ENCODE measurements at places on chromosomes 4 and X.

- DNase-seq: no peak
Measured at GRCh38 chrX:149903889-149904748, 23.1 kb downstream of the MAGEA8 start.

DNA sequence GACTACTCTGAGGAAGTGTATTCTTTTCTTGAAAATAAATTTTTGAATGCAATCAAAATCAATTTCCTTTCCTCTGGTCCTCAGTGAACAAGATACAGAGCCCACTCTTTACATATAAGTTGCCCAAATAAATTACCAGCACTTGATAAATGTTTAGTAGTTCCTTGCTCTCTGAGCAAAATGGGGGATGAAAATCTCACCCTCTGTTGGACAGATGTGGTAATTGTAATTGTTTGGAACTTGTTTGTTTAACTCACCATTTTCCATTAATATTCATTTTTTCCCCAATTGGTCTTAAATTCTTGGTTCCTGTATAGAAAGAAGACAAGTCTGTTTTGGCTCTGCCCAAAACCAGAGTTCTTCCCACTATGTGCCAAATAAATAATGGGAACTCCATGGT lies 146.3 kb downstream of the LDB2 start:
- DNase-seq: no peak

- no peak for DNase-seq
Measured at GRCh38 chr4:187208651-187209050, 485.0 kb upstream of the FAT1 start.

DNA sequence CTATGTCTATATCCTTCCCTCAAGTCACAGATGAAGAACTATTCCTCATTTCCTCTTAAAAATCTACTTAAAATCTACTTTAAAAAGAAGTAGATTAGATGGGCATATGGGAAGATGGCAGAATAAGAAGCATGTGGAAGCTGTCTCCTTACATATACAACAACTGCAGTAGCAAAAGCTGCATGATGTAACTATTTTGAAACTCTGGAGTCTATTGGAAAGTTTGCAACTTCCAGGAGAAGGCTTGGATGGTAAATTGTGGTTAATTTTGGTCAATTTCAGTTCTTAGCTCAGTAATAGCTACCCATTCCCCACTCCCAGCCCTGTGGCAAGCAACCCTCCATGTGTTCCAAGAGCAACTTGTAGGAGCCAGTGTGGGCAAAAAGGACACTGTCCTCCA lies 36.9 kb downstream of the MORC4 start:
- no peak for DNase-seq

DNA sequence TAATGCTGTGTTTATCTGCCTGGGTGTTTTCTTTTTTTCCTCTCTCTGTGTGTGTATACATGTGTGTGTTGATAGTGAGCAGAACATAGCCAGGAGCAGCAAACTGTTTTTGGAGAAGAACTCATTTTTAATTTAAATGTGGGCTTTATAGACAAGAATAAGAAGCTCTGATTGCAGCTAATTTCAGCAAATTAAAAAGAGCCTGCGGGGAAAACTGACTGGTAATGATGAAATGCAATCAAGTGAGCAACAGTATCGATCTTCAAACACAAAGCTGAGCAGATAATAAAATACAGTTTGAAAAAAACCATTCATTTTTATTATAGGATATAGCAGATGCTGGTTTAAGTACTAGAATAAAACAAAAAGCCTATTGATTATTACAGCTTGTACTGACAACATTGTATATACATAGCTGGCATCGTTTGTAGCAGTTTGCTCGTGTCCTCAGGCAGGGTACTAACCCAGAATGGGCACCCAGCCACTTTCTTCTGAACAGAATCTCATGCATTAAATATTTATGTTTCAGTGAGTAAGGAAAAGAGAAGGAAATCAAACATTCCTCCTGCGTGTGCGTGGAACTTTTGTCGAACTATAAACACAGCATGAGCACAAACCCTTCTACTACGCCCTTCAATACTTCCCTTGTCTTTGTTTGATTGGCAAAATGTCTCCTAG lies 73.5 kb upstream of the ZFP42 start:
- DNase-seq: no peak

GRCh38 chr4:147236806-147237205 lies 244.1 kb upstream of the EDNRA start:
- DNase-seq: no peak

DNA sequence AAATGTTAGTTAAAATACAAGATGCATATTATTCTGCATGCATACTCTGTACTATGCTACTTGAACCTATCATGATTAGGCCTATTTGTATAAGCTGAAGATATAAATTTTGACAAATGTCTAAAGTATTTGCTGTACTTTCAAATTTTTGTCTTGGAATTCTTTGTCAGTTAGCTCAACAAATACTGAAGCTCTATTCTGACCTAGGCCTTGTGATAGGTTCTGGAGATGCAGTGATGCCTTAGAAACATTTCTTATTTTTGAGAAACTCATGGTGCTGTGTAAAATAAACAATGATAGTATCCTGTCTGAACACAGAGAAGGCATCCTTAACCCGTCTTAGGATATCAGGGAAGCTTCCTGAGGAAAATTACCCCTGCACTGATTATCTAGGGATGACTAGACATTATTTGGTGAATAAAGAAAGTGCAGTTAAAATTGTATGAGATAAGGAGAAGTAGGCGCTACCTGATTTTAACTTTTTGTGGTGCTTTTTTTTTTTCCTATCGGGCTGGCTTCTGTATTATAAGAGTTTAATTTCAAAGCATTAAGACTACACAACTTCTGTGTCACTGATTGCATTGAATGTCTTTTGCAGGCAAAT lies 43.4 kb downstream of the MOB1B start:
- no peak for DNase-seq

- no peak for DNase-seq
Measured at GRCh38 chr4:143230683-143231082, 46.0 kb downstream of the USP38 start.

- no peak for DNase-seq
Measured at GRCh38 chrX:21813612-21814368, 25.6 kb upstream of the MBTPS2 start.

DNA sequence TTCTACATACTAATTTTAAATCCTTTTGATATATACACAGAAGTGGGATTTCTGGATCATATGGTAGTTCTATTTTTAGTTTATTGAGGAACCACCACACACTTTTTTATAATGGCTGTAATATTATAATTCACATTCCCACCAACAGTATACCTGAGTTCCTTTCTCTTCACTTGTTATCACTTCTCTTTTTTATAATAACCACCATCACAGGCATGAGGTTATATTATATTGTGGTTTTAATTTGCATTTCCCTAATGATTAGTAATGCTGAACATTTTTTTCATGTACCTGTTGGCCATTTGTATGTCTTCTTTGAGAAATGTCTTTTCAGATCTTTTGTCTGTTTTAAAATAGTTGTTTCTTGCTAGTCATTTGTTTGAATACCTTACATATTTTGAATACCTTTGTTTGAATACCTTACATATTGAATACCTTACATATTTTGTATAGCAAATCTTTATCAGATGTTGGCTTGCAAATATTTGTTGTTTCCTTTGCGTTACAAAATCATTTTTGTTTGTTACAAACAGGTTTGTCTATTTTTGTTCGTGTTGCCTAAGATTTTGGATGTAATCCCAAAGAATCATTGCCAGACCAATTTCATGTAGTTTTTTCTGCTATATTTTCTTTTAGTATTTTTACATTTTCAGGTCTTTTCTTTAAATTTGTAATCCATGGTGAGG lies 198.5 kb upstream of the KLF8 start:
- no peak for DNase-seq
